ENCODE measurements at places on chromosomes 2 and 18.

- no peak for DNase-seq
These were observed 117.0 kb upstream of the EPAS1 start for GRCh38 chr2:46180189-46180588.

GRCh38 chr2:142722569-142722968 lies 154.9 kb upstream of the KYNU start:
- no peak for DNase-seq

DNA sequence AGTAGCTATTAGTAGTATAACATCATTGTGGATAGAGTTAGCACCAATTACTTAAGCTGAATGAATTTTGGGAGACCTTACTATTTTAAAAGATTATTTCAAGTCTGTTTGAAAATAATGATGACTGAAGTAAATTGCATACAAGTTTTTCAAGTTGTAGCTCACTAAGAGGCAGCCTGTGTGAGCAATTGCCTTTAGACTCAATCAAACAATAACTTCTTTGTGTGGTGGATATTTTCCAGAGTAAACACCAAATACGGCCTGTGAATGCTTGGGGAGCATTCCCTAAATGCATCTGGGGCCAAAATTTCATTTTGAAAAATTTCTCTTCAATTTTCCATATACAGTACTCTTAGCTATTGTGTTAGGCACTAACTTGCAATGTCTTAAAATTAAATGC lies 7.9 kb downstream of the SERPINB12 start:
- DNase-seq: no peak

- DNase-seq: no peak
These were observed 70.8 kb upstream of the NOSTRIN start for GRCh38 chr2:168731616-168732015.
